ENCODE measurements at places on chromosomes 12 and 14.
A peak's percentile ranks its signal among the peaks of the same experiment; 100 is the strongest.

- DNase-seq, result no peak
Observed at GRCh38 chr14:89415159-89415558, 1.9 kb downstream of the FOXN3 start.

- DNase-seq, result no peak
Observed at GRCh38 chr14:50347521-50347920, 35.4 kb downstream of the DMAC2L start.

DNA sequence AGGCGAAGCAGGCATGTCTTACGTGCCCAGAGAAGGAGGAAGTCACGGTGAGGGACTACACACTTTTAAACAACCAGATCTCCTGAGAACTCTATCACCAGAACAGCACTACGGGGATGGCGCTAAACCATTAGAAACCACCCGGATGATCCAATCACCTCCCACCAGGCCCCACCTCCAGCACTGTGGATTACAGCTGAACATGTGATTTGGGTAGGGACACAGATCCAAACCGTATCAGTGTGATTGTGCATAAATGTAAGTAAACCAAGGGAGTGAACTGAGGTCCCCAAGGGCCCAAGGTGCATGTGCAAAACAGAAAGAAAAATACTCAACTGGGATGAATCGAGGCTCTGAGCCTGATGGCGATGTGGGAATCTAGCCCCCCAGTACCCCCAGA lies 134.2 kb downstream of the DICER1 start:
- no peak for DNase-seq

GRCh38 chr12:58765653-58766512 lies 154.4 kb downstream of the LRIG3 start:
- DNase-seq, result no peak

- DNase-seq, result no peak
Observed at GRCh38 chr12:46659824-46660223, 166.0 kb downstream of the SLC38A4 start.

GRCh38 chr12:90091809-90092208 lies 383.2 kb upstream of the ATP2B1 start:
- DNase-seq, result no peak

- no peak for DNase-seq
Observed at GRCh38 chr14:75229661-75230139, 48.9 kb upstream of the FOS start.

GRCh38 chr12:52632656-52633055 lies 14.3 kb upstream of the KRT73 start:
- no peak for DNase-seq

- peak; percentile 37 for DNase-seq
Observed at GRCh38 chr12:388541-389141, 479 bp downstream of the KDM5A start.

- no peak for DNase-seq
Observed at GRCh38 chr14:74691456-74691855, 21.4 kb downstream of the AREL1 start.

DNA sequence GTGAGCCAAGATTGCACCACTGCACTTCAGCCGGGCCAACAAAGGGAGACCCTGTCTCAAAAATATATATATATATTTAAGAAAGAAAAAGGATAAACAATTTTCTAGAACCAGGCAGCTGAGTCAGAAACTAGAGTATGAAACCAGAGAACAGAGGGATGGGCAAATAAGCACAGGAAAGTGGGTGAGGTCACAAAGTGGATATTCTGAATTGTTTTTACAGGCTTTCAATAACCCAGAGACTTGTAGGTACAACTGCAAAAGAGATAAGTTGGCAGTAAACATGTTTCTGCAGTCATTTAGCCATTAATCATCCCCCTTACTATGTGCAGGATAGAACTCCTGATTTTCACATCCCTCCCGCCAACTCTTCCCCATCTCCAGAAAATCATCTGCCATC lies 94.2 kb downstream of the BTG1 start:
- DNase-seq, result no peak

DNA sequence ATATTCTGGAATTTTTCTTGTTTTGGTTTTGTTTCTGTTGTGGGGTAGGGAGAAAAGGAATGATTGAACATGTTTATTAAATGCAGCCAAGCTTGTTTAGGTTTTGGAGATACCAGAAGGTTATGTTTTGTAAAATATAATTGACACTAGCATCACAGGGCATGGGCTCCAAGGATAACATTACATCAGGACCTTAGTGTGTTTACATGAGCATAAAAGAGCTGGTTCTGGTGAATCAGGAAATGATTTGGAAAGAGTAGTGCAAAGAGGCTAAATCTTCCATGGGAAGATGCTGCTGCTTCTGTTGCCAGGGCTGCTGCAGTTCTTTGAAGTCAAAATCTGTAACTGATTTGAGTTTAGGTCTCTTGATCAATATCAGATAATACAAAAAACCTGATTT lies 118.7 kb downstream of the ETNK1 start:
- no peak for DNase-seq

- DNase-seq, result no peak
Observed at GRCh38 chr14:66174453-66174891, 311.7 kb upstream of the CCDC196 start.

- DNase-seq, result no peak
Observed at GRCh38 chr12:112370199-112370598, 12.0 kb downstream of the HECTD4 start.

DNA sequence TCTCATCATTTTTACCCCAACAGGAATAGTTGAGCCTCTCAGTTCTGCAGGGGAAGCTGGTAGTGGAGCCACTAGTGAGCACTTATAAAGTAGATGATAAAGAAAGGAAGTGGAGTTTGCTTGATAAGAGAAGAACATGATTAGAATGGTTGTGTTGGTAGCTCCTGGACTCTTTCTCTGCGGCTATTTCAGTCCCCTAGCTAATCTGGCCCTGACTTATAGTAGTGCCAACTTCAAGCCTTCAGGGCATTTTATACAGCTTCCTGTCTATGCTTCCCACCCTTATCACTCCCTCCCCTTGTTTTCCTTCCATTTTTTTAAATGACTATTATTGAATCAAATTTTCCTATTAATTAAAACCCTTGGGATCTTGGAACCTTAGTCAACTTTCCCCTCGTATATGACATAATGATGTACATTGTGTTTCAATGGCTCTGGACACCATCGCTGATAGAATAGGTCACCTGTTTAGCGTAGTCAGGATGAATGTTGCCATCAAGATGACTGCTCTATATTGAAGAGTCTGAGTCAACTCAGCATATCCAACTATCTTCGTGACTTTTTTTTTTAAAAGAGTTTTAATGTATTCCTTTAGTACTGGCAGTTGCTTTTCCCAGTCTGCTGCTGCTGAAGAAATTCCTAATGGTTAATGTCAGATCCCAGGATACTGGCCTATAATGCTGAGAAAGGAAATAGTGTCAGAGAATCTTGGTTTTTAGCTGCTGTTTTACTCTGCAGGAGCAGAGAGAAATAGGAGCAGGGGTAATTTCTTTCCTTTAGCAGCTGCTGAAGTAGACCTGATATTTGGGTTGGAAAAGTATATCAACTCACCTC lies 16.2 kb upstream of the PCNX1 start:
- no peak for DNase-seq

DNA sequence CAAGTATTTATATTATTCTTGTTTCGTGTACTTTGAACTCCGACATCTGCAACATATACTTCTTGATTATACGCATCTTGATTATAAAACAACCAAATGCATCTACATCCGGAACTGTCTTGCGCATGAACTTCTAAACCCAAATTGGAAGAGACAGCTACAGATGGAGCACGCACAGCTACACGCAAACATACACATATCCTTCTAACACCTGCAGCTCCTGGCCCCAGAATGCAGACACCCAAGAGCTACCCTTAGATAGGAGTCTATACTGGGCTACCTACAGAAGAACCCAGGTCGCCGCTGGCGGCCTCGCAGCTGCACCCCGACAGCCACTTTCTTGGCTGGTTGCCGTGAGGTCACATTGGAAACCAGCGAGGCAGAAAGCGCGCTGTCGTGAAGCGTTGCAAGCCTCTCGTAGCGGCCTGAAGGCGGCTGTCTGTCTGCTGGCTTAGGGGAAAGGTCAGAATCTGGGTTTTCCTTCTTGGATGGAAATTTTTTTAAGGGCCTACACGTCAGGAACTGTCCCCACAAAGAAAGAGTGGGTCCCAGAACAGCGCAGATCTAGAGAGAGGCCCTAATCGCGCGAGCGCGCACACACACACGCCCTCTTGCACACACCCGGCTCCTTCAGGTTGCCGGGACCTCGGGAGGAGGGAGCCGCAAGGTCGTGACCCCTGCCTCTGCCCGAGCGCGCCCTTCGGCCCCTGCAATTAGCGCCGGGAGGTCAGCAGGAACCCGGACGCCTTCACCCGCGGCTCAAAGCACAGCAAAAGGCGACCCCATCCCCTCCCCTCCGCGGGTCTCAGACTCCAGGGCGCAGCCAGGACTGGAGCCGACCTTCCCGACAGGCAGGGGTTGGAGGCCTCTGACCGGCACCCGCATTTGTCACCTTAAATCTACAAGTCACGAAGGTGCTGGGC lies 17.0 kb downstream of the TBX3 start:
- no peak for DNase-seq

DNA sequence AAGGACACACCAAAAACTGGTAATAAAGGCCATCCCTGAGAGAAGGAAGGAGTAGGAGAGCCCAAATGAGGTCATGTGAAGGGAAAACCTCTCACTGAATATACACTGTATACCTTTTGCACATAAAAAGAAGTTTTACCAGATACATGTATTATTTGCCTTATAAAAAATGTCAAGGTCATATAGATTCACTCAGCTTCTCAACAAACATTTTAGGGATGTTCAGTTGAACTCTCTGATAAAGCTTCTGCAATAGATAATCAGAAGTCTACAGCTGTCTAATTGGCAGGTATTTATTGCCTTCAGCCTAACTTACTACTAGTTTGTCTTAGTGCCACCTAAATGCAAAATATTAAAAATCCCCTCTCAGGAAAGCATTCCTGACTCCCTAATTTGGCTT lies 8.7 kb downstream of the SLC11A2 start:
- no peak for DNase-seq

- DNase-seq, result no peak
Observed at GRCh38 chr12:121976950-121977349, 44.7 kb upstream of the BCL7A start.

DNA sequence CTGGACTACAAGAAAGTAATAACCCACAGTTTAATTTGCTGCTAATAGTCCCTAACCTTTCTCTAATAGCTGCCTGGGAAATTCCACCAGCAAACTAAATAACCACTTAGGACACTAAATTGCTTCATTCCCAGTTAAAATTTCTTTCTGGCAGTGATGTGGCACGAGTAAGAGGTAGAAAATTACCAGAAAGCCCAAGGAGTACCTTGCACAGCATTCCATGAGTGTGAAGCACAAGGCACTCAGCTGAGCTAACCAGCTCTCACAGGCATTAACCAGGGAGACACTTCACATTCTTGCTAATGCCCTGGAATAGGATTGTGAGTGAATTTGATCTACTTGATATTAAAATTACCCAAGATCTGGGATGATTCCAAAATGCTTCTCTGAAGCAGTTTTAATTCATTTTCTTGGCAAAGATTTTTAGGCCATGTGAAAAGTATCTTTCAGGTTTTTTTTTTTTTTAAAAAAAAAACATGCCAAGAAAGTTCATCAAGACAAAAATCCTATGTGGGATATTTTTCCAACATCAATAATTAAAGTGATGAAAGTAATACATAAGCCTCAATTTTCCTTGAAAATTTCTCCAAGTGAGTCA lies 29.5 kb downstream of the TSPAN8 start:
- DNase-seq, result no peak

- DNase-seq, result no peak
Observed at GRCh38 chr12:118102070-118102469, 1.7 kb downstream of the VSIG10 start.

DNA sequence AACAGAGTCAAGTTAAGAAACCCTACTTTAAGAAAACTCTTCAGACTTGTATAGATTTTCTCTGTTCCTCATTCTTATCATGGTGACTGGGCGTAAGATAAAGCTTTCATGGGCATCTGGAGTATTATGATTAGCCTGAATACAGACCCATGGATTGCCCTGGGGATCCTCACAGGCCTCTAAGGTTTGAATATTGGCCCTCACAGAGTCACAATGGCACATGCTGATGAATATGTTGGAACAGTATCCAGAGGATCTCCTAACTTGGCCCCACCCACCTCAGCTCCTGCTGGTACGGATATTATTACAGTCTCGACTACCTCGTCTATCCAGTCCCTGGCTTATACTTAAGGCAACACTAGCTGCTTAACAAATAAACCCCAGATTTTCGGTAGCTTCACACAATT lies 8.1 kb downstream of the OSBPL8 start:
- no peak for DNase-seq

GRCh38 chr12:30019366-30020140 lies 235.8 kb upstream of the TMTC1 start:
- DNase-seq, result no peak

- DNase-seq, result no peak
Observed at GRCh38 chr14:100533656-100534485, 53.3 kb downstream of the BEGAIN start.

DNA sequence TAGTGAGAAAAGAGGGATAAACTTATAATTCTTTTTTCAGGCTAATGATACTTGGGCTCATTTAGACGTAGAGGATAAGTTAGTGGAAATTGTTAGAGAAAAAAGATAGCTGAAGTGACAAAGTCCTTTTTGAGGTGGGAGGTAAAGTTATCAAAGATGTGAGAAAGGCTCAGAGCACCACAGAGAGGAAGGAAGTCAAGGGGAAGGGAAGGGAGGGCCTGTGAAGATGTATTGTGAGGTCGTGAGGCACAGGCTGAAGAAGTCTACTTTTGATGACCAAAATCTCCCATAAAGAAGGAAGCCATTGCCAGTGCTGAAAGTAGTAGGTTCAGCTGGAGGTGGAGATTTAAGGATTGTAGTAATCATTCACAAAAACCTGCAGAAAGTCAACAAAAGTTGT lies 19.4 kb upstream of the PTGDR start:
- peak; percentile 21 for DNase-seq

DNA sequence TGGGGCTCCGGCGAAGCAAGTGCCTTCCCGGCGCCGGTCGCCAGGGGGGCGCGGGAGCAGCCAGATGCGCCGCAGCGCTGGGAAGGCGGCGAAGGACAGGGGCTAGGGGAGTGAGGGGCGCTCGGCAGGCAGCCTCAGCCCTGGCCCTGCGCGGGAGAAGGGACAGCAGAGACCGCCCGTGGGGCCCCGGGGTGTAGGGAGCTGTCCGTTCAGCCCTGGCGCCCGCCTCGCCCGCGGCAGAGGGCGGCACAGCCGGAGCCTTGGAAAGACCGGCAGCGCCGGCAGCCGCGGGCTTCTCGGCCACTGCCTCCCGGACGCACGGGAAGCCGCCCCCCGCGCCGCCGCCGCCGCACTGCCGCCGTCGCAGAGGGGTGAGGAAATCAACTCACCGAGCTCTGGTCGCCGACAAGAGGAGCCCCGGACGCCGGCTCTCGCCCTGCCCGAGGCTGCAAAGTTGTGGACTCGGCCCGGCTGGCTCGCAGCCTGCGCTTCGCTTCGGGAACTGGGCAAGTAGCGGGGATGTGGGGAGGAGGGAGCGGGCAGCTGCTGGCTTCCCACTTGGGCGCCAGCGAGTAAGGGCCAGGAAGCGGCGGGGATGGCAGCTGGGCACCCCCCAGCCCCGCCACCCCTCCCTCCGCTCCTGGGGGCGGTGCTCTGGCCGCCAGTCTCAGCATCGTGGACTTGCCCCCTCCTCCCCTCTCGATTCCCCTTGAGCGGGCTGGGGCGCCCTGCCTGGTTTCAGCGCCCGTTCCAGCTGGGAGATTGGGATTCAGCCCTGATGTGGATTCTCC lies at the start of gene ZDHHC22:
ZDHHC22 (minus strand) TSS at position 578 of the 791 bp plus-strand sequence. CDS start 2,053 bp downstream, outside the sequence.
- DNase-seq, result no peak
